ENCODE measurements at places on chromosomes 1 and 21.

GRCh38 chr1:113983826-113984225, 4.6 kb downstream of the OLFML3 start:
- DNase-seq, result no peak

GRCh38 chr1:234111458-234112142, 207.1 kb downstream of the SLC35F3 start:
- DNase-seq, result no peak

DNA sequence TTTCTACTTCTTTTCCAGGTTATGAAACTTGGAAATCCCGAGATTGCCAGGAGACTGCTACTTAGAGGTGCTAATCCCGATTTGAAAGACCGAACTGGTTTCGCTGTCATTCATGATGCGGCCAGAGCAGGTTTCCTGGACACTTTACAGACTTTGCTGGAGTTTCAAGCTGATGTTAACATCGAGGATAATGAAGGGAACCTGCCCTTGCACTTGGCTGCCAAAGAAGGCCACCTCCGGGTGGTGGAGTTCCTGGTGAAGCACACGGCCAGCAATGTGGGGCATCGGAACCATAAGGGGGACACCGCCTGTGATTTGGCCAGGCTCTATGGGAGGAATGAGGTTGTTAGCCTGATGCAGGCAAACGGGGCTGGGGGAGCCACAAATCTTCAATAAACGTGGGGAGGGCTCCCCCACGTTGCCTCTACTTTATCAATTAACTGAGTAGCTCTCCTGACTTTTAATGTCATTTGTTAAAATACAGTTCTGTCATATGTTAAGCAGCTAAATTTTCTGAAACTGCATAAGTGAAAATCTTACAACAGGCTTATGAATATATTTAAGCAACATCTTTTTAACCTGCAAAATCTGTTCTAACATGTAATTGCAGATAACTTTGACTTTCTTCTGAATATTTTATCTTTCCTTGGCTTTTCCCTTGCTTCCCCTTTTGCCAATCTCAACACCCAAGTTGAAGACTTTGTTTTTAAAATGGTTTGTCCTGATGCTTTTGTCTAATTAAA, 4.0 kb downstream of the CDKN2C start:
- no peak for DNase-seq

DNA sequence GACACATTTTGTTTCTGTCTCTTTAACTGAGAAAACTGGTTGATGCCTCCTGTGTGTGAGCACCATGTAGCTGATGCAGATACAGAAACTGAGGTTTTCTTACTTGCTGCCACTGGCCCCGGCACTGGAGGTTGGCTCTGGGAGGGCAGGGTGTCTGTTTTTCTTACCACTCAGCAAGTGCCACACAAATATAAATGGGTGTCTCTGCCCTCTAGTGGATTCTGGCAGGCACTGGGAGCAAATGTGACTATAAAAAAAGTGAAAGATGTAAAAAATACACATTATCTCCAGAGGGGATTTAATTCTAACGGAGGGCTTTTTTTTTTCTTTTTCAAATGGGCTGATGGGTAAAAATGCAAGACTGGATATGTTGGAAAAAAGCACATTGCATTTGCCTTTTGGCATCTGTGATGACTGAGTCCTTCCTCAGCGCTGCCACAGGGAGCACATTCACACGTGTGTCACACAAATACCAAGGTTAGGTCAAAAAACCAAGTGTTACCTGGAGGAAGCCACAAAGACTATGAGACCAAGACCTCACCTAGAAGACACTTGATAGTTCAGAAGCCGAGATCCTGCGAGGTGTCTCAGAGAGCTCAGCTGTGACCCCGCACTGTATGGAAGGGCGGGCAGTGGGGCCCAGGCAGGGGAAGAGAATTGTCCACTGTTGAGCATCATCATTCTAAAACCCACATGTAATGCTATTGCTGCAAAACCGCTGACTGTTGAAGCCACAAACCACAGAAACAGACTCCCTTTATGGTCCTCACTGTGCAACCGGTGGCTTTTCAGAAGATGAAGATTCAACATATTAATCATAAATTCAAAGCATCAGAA, 18.9 kb downstream of the PGBD2 start:
- peak; percentile 89 for DNase-seq

GRCh38 chr1:39089931-39090521, 63.9 kb downstream of the NDUFS5 start:
- DNase-seq, result no peak

GRCh38 chr1:172824209-172824608, 165.3 kb downstream of the FASLG start:
- no peak for DNase-seq

DNA sequence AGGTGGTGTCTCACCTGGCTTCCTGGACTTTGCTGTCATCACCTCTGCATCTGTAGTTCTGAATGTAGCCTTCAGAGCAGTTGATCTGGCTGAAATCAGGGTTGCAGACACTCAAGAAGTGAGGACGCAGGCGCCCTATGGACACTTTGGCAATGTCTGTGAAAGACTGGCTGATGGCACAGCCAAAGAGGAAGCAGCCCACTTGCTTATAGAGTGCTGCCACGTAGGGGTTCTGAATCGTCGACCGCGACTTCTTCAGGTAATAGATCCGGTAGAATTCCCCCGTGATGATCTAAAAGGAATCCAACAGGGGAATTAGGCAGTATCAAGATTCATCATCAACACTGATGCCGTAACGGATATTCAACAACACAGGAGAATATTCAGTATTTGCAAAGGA, 55.1 kb downstream of the PLPP3 start:
- no peak for DNase-seq

GRCh38 chr1:155125511-155125945, 2.1 kb upstream of the EFNA1 start:
- DNase-seq, result no peak

GRCh38 chr1:206435445-206435844, 34.8 kb upstream of the IKBKE start:
- peak; percentile 59 for DNase-seq

DNA sequence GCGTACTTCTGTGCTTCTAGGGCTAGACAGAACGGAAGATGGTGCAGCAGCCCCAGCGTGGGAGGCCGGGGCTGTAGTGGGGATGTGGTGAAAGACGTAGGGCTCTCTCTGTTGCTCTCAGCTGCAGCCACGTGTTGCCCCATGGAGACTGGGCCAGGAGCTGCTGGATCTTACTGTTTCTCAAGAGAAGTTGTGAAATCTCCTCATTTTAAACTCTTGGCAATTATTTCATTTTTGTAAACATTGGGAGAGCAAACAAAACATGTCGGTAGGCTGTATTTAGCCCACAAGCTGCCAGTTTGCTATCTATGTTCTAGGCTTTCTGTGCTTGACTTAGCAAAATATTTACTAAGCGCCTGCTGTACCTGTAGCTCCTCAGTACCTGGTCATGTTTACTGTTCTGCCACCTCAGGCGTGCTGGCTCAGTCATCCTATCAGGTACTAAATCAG, 15.9 kb upstream of the ELOA start:
- no peak for DNase-seq

DNA sequence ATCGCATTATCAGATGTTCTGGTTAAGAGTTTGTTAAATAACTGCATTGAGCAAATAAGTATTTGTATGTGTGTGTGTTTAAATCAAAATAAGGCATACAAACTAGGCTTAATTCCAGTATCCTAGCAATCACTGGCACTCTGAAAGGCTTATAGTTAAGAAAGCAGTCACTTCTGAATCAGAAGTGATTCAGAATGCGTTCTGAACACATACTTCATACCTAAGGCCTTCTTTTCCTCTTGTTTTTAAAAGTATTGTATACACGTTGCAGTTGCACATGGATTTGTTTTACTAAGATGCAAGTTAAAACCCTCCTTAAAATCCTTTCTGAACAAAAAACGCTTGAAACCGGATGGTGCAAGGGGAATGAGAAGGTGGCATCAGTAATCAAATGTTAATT, 238.4 kb upstream of the DMRTA2 start:
- DNase-seq, result no peak

GRCh38 chr21:46604975-46605766, at the start of gene S100B:
Gene S100B, minus strand, starts transcription at chr21:46605082. Its CDS starts 2,667 bp downstream, at chr21:46602415.
- no peak for DNase-seq

- DNase-seq, result peak; percentile 96
Observed at GRCh38 chr1:12052008-12052573, 11.0 kb upstream of the TNFRSF8 start.

DNA sequence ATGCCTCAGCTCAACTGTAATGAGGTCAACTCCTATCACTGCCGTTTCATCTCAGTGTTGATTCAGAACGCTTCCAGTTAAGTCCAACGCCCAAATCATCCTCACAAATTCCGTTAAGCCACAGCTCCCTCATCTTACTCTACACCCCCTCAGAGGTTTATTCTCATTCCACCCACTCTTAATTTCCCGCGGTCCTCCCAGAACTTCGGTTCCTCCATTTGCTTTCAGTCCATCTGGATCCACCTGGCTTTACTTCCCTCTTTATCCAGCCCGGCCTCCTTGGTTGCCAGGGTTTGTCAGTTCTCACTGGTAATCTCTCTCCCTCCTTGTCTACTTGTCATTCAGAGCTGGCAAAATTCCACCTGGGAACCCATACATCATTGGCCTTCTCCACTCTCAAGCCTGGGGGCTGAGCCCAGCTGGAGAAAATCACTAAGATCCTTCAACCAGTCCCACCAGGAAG, 51.3 kb upstream of the RUNX1 start:
- DNase-seq, result no peak

DNA sequence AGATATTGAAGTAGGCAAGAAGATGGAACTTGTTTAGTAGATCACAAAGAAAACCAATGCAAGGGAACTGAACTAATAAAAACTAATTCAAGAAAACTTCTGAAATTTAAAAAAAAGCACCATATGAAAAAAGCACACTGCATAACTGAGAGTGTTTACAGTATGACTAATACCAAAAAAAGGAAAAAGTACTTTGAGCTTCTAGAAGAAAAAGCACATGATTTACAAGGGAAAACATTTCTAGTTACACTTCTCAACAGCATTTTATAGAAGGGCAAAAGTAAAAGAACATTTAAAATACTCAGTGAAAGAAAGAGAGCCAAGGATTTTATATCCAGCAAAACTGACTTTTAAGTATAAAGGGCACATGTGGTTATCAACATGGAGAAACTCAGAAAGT, 233.6 kb downstream of the RPS6KC1 start:
- no peak for DNase-seq

- no peak for DNase-seq
Observed at GRCh38 chr1:209869291-209870149, 41.7 kb downstream of the UTP25 start.

- peak; percentile 45 for DNase-seq
Observed at GRCh38 chr21:36323032-36323431, 3.0 kb downstream of the MORC3 start.

DNA sequence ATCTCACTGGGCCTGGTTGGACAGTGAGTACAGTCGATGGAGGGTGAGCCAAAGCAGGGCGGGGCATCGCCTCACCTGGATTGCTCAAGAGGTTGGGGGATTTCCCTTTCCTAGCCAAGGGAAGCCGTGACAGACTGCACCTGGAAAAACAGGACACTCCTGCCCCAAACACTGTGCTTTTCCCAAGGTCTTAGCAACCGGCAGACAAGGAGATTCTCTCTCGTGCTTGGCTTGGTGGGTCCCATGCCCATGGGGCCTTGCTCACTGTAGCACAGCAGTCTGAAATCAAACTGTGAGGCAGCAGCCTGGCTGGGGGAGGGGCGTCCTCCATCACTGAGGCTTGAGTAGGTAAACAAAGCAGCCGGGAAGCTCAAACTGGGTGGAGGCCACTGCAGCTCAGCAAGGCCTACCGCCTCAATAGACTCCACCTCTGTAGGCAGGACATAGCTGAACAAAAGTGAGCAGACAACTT, 11.3 kb downstream of the C1orf105 start:
- no peak for DNase-seq

DNA sequence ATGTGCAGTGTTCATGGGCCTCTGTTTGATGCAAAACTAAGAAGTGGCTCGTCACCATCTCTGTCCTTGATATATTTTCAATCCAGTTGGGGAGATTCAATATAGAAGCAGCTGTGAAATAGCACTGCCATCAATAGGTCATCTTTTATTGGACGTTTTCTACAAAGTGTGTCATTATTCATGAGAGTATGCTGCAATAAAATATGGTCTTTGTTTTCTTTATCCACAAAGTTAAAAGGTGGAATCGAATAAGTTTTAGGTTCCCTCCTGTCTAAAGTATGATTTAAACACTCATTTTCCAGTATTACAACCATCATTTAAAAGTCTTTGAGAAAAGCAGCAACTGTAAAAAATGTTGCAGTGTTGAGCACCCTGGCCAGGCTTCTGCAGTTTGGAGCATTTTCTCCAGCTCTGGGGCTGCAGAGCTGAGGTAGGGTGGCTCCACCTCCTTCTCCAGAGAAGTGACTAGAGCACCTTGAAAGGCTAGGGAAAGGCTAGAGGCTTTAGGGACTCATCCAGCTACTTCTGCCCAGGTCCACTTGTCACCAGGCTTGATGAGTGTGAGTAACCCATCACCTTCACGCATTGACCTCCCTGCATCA, 56.5 kb upstream of the DNAH14 start:
- no peak for DNase-seq

DNA sequence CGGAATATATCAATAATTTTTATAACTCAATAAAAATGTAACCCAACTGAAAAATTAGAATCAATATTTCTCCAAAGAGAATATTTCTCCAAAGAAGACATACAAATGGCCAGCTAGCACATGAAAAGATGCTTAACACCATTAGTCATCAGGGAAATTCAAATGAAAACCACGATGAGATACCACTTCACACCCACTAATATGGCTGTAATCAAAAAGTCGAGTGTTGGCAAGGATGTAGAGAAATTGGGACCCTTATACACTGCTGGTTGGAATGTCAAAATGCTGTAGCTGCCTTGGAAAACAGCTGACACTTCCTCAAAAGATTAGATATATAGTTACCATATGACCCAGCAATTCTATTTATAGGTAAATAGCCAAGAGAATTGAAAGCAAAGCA, 133.0 kb downstream of the GPR52 start:
- DNase-seq, result no peak

DNA sequence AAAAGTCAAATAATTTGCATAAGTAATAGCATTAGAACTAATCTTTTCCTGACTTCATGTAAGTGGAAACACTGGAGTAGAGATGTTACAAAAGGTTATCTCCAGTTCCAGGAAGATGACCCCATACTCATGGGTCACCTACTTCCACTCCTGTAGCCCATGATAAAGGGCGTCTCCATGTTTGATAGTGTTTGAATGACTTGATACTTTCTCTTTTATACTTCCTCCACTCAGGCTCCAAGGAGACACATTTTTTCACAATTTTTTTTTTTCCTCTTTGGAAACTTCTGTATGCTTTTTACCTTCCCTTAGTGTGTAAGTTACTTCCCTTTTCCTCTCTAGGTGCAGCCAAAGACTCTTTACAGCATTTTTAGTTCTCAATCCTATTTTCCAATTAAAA, 382.1 kb upstream of the B3GALT2 start:
- DNase-seq, result no peak

DNA sequence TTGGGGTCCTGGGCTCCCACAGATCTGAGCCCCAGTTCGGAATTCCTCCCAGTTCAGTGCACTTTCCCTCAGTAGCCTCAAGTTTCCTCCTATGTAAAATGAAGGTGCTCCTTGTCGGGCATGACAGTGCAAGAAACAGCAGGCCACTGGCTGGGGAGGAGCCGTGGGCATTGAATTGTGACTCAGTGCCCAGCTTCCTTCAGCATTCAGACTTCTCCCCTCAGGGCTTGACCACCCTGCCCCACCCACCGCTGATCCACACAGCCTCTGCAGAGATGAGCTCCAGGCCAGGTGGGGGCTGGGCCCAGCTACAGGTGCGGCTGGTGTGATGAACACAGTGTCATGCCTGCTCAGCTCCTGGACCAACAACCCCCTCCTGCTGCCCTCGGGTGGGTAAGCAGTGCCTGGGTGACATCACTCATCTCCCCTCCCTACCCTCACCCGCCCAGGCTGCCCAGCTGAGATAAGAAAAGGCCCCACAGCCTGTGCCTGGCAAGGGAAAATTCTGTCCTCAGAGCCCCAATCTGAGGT, 4.9 kb downstream of the MOB3C start:
- no peak for DNase-seq

Data from activated CD4-positive, alpha-beta T cell treated with anti-CD3 and anti-CD28 coated beads, Interleukin-10, Interleukin-2, amounts not matched to agents 100 ng/mL and 50 ng/mL, durations not matched to agents 16 hours and 8 hours (primary cell).